Thoracic aorta (tissue), 2 donors: ENCODE measurements at places on chromosomes 3 and 15.

DNA sequence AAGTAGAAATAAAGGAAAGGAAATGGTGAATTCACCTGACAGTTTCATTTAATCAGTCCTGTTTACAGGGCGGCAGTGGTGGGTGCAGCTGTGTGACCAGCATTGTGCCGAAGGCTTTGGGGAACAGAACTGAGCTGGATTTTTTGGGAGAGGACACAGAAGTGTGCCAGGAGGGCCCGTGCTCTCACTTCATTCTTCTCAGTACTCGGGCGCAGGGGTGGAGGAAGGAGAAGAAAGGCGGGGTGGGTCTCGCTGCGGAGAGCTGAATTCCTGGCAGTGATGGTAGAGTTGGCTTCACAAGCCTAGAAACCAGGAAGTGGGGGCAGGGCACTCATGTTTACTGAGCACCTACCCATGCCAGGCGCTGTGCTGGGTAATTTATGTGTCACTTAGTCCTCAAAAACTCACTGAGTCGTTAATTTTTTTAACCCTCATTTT, 64.6 kb downstream of the CRTC3 start:
- DNase-seq: peak; percentile 93

DNA sequence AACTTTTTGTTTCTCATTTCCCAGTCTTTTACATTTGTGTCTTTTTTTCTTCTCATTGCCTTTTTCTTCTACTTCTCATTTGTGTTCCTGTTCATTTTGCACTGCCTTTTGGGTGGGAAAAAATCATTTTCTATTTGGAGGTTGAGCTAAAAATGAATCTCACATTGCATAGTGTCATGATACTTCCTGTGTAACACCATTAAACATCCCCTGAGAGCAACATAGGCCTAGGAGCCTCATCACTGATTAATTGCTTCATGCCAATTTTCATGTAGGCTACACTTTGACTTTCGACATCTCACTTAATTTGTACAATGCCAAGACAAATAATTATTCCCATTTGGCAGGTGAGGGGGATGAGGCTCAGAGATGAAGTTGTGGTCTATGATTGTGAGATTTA, 279.2 kb downstream of the EDEM1 start:
- DNase-seq: no peak

GRCh38 chr3:138825336-138825735, 9.4 kb downstream of the PIK3CB start:
- no peak for DNase-seq

DNA sequence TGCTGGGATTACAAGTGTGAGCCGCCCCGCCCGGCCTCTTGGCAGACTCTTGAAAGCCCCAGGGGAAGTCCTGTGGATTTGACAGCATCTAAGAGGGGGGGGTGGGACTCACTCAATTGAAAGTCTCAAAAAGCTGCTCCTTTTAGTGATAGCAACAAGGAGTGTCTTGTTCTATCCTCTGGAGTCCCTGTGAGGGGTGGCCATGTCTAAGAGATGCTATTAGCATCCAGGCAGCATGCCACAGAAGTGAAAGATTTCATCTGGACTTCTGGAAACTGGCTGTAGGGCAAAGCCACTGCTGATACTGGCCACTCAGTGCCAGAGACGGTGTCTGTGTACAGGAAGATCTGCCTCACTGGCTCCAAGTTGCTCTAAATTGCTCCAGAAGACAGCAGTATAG, 74.0 kb downstream of the DHX36 start:
- DNase-seq: no peak

- no peak for DNase-seq
Observed at GRCh38 chr3:65712140-65712539, 326.6 kb downstream of the MAGI1 start.

- DNase-seq: peak; percentile 33
Observed at GRCh38 chr3:66037330-66037985, 1.3 kb downstream of the MAGI1 start.

DNA sequence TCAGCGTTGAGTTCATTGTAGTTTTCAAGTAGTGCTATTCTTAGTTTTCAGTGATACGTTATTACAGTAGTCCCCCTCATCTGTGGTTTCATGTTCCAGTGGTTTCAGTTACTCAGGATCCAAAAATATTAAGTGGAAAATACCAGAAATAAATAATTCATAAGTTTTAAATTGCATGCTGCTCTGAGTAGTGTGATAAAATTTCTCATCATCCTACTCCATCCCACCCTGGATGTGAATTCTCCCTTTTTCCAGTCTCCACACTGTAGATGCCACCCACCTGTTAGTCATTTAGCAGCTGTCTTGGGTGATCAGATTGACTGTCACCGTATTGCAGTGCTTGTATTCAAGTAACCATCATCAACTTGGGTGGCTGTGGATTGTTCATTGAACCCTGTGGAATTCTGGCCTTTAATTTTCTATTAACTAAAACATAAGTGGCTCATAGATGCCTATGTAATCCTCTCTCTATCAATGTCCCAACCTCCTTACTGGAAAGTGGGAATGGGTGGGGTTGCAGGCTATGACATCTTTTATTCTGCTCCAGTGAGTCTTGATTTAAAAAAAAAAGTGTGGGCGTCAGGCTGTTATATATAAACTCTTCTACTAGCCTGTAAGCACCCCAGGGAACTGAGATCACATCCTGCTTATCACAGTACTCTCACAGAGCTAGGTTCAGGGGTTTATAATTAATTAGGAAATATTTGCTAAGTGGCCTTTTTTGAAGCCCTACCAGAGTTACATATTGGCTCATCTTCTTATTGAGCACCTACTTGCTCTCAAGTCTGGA, 97.5 kb downstream of the CFAP20DC start:
- DNase-seq: no peak

DNA sequence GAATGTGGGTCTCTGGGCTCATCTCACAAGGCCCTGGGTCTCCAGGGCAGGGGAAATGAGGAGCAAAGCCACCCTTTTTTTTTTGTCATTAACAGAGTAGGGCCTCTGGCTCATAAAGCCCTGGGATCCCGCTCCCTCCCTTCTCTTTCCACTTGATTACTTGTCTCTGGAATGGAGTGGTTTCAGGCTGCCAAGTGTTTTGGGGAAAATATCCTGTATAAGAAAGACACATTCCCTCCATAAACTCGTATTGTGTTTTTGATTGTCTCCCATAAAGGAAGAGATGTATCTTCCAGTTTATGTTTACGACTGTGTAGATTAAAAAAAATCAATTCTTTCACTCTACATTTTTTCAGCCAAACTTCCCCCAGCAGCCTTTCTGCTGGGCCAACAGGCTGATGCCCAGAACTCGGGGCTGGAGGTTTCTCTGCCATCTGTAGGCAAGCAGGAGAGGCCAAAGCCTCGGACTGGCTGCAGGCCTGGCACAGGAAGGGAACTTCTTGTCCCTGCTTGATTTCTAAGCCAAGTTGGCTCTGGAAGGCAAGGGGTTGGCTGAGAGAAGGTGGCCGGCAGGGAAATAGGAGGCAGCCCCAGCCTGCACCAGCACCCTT, 49.4 kb upstream of the INSYN1 start:
- peak; percentile 21 for DNase-seq

- DNase-seq: no peak
Observed at GRCh38 chr15:39669241-39669640, 88.4 kb downstream of the THBS1 start.

GRCh38 chr3:182755308-182755707, 38.0 kb upstream of the ATP11B start:
- no peak for DNase-seq

DNA sequence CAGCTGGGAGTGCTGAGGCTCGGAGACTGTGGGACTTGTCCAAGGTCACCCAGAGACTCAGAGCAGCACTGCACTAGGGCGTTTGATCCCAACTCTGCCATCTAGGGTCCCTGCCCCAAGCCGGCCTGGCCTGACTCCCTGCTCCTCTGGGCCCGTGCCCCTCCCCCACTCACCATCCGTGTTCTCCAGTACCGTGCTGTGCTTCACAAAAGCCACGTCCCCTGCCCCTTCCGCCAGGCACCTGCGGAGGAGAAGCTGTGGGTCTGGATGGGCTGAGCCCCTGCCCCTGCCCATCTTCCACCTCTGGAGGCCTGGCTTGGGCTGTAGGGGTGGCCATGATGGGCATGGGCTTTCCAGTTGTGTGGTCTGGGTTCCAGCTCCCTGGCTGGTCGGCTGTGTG, 8.4 kb downstream of the MELTF start:
- DNase-seq: no peak

- no peak for DNase-seq
Observed at GRCh38 chr3:15292765-15293522, 39.4 kb downstream of the SH3BP5 start.

DNA sequence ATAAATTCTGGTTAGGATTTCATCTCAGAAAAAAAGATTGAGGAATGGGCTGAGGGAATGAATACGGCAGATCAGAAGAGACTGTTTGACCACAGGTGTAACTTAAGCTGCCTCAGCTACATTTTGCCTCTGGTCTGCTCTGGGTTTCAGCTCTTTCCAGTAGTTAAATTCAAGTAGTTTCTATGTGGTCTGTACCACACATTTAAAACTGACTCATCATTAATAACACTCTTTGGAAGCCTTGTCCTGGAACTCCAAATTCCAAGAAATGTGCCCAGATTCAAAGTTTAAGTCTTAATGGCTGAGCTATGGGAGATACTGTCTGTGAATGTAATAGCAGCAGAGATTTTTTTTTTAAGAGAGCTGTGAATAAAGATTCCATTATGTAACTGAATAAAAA, 133.1 kb upstream of the IGSF10 start:
- no peak for DNase-seq

- DNase-seq: no peak
Observed at GRCh38 chr3:15630646-15631350, 29.3 kb downstream of the BTD start.

DNA sequence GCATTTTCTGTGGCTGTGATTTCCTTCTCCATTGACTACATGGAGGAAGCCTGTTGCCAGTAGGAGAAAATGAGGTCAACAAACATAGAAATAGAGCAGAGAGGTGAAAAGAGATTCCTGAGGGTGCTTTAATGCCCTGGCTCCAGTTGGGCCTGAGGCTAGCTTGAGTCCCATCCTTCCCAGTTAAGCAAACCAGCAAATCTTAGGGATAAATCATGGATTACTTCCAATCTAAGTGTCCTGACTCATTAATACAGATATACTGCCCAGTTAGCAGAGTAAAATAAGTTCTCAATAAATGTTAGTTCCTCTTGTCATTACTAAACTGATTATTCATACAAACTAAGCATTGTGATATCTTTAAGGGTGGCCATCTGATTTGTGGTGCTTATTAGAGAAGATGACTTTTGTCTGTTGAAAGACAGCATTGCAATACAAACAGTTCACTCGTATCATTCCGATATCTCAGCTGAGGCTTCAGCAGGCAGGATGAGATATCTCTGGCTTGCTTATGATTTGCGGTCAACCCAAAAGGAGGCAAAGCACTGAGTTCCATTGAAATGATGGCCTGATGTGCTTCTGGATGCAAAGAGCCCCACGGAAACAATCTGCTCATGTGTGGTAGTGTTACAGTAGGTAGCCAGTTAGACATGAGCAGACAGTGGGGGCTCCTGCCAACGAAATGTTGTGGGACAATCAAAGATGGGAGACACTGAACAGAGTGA, 6.6 kb upstream of the STARD5 start:
- DNase-seq: no peak

- DNase-seq: no peak
Observed at GRCh38 chr15:75114327-75114726, 87.4 kb upstream of the C15orf39 start.

GRCh38 chr3:133742351-133743091, 3.7 kb upstream of the TF start:
- DNase-seq: no peak

DNA sequence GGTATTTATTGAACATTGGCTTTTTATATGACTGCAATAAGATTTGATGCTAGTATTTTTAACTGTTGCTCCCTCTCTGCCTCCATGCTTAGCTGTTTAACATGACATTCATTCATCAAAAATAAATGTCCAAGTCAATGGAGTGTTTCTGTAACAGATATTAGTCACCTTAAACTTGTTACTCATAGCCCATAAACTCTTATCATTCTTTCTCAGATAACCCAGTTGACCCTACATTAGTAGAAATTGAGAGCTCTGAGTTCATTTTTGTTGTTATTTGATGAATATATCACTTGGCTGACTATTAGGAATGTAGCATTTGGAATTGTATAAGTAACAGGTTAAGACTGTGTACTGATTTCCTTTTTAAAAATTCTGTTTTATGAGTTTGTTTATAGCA, 201.1 kb downstream of the UBE2E2 start:
- no peak for DNase-seq

DNA sequence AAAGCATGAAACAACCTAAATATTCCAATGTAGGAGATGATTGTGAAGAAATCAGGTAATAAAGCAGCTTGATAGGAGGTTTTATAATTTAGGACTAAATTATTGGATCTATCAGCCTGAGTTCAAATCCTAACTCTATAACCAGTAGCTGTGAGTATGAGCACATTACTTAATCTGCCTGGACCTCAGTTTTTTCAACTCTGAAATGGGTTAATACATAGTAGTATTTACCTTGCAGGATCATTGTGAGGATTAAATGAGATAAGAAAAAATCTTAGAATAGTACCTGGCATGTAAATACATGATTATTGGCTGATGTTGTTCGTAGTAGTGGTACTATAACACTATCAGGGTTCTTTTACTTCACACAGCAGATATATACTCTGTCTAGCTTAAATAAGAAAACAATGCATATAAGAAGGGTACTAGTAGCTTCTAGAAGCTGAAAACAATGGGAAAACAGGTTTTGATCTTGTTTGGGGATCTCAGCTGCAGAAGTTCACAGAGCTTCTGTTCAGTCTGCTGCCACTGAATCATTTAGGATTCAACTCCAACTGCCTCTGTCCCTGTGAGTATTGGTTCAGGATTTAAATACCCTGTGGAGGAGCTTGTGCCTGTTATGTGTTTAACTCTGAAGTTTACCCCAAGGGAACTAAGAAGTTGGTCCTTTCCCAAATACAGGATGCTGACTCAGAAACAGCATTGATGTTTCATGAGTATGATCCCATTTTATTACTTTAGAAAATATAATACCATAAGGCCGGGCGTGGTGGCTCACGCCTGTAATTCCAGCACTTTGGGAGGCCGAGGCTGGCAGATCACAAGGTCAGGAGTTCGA, 34.2 kb downstream of the KAT2B start:
- no peak for DNase-seq

GRCh38 chr3:80157546-80157945, 389.7 kb upstream of the ROBO1 start:
- no peak for DNase-seq

DNA sequence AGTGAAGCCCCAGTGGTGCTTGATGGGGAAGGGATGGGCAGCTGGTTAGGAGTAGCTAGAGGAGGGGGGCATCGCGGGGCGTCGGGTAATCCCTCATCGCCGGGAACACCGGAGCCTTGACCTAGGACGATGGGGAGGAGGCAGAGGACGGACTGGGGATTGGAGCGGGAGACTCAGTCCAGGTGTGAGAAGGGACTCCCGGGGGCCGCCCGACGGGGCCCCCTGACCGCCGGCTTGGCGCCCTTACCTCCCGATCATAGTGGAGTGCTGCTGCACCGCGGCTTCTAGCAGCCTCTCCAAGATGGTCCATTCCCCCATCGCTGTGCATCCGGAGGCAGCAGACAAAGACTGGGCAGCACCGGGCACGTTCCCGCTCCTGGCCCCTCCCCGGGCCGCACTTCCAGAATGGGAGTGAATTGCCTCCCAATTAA, 612 bp downstream of the GJD2 start:
- DNase-seq: no peak

GRCh38 chr3:26647078-26647477, 24.5 kb downstream of the LRRC3B start:
- DNase-seq: no peak
